ENCODE measurements at places on chromosomes 2 and 18.

DNA sequence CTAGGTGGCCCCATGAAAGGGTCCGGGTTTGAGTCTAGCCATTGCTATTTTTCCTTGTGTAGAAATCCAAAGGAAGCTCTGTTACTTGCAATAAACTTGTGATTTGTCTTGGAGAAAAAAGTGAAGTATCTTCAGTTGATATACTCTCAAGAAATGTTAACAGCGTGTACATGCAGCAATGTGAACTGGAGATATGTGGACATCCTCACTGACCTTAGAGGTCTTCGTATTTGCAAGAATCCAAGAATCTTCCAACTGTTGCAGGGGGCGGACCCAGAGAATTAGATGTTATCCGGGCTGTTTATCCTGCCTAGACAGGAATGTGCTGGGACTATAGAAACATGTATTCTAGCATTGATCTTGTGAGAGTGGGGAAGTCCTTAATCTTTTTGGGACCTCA is 187.6 kb downstream of the KCNS3 start:
- DNase-seq, result no peak

DNA sequence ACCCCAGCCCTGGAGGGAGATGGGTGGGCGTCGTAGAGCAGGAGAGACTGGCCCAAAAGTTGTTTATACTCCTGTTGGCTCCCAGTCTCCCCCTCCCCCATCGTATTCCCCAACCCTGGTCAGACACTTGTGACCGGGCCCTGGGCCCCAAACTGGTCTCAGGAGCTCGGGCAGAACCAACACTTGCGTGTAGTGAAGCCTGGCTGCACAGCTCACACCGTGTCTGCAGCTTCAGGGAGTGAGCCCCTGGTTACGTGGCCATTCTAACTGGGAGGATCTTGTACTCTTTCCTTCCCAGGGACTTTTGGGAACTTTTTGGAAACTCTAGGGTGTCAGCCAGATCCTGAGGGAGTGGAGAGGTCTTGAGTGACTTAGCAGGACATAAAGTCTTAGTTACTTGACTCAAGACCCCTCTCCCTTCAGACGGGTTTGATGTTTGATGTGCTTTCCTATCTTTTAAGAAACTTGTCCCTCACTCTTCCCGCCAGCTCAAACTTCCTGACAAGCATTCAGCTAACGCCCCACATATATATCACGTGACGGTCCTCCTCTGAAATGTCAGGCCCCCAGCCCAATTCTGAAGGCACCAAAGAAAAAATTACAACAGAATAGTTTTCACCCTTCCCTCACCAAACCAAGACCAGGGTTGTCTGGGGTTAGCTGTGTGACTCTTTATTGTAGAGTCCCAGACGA is 2.3 kb downstream of the PKDCC start:
- no peak for DNase-seq

GRCh38 chr18:47899107-47899840 is 31.2 kb downstream of the SMAD2 start:
- no peak for DNase-seq

- DNase-seq, result no peak
These were observed 35.5 kb downstream of the TGIF1 start for GRCh38 chr18:3485153-3486149.

- no peak for DNase-seq
These were observed 1368.4 kb upstream of the CELF4 start for GRCh38 chr18:38933910-38934510.

DNA sequence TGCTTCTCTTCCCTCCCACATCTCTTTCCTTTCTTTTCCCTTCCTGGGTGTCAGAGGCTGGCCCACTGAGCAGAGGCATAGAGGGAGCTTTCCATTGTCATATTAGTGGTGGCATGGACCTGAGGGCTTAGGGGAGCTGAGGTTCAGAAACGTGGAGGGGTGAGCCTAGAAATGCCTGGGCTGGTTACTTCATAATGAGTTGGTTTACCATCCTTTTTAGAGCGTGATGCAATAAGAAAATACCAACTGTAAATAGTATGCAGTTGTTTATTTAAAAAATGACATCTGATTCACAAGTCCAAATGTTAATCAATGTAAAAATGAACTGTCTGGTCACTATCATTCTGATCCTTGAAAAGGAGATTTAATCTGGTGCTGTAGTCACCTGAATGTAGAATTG is 46.3 kb downstream of the MYO1B start:
- DNase-seq, result no peak

DNA sequence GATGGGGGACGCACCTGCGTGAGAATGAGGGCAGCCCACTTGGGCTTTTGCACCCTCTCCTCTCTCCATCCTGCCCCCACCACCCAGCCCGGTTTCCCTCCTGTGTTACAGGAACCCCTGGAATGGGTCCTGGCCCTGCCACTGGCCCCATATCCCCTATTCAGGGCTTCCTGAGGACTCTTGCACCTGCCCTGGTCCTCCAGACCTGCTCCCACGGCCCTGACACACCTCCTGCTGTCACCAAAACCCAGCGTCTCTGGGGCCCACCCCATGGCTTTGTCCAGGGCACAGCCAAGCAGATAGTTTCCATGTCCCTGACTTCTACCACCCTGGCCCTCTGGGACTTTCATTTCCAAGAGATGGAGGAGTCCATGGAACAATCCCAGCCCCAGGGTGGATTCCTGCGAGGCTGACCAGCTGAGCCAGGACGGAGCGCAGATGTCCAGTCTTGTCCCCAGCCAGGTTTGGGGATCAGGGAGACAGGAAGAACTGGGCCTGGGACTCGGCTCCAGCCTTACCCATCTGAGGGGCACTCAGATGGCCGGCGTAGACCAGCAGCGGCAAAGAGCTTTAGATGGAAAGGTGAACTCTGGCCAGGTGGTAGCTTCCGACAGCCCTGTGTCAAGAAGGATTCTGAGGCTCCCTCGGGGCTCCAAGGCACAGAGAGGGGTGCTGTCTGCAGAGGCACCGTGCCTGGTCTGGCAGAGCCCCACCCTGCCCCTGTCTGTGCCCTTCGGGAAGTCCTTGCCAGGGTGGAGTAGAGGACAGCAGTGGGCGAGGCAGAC is 12.0 kb downstream of the GPR35 start:
- no peak for DNase-seq

- DNase-seq, result no peak
These were observed 100.6 kb upstream of the LHCGR start for GRCh38 chr2:48856144-48856543.

DNA sequence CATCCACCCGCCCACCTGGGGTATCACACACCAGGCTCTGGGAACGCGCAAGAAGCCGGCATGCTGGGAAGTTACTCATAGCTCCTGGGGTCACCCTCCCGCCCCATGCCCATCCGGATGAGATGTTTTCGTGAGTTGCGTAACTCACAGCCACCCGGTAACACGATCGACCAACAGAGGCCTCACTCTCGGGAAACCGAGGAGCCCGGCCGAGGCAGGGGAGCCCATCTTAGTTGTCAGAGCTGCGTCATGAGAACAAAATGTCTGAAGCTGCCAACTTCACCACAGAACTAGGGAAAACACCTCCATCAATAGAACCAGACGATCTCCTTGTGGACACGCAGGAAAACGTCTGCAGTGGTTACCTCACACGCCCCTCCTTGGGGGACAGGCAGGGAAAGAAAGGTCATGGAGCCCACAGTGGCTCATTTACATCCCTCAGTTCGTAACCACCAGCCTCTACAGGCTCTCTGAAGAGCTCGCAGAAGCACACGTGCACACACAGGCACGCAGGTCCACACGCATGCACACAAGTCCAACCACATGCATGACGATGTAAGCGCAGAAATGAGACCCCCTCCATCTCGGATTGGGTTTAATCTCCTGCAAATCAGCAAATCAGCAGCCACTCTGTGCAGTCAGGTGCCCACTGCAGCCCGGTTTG is 26.2 kb downstream of the ADI1 start:
- no peak for DNase-seq

GRCh38 chr2:194765723-194766122 is 891.3 kb upstream of the SLC39A10 start:
- peak; percentile 70 for DNase-seq

DNA sequence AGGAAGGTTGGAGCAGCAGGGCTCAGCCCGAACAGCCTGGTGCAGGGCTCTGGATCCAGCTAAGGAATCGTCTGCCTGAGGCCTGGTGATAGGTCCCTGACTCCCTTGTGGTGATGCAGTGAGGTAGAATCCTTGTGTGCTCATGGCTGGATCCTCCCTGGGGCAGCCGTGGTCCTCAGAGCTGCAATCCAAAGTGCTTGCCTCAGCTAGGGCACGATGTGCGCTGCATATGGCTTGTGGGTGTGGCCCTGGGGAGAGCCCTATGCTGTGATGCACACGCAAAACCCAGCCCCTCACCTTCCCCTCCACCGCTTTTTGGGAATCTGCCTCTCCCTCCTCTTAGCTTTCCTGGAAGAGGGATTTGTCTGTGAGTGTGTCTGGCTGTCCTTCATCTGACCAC is 142.2 kb downstream of the DYSF start:
- no peak for DNase-seq

DNA sequence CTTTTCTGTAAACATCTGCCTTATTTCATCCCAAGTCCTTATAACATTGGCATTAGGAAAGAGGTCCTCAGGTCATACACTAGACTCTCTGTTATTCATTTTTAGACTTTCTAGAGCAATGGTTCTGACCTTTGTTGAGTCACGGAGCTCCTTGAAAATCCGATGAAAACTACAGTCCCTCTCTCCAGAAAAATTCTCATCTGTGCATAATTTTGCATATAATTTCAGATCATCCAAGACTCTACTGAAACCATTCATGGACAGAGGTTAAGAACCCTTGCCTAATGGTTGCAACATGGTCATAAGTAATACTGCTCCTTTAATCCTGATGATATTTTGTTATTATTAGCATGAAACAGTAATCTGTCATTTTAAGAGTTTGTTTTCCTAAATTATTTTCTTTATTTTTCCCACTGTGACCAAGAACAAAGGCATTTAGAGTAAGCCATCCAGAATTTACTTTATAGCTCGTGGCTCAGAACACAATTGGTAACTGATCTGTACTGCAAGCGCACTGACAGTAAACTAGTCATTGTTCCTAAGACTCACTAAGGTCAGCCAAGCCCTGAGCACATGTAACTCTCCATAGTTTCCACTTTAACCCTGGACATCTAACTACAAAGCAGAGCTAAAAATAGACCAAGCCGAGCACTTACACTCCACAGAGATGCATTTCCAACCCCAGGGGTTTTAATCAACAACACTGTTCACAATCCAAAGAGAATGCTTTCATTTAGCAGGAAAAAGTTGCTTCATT is 8.4 kb downstream of the MYOM1 start:
- no peak for DNase-seq

- no peak for DNase-seq
These were observed 7.8 kb upstream of the TRABD2A start for GRCh38 chr2:84888401-84889276.

GRCh38 chr18:50836521-50836957 is 16.7 kb upstream of the MRO start:
- peak; percentile 23 for DNase-seq

DNA sequence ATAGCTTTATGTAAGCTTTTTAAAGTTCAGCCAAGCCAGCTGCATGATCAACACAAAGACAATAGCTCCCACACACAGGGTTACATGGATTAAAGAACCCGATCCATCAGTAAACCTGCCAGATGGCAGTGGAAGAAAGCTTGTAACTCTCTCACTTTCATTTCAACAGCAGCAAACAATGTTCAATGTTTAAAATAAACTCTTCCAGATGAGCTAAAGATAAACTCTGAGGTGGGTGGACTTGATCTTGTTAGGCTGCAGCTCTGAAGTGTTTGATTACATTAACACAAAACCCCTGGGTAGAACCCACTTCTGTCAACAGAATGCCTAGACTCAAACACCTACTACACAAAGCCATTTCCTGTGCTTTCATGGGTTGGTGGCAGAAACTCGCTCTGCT is 13.9 kb downstream of the RDH14 start:
- no peak for DNase-seq

DNA sequence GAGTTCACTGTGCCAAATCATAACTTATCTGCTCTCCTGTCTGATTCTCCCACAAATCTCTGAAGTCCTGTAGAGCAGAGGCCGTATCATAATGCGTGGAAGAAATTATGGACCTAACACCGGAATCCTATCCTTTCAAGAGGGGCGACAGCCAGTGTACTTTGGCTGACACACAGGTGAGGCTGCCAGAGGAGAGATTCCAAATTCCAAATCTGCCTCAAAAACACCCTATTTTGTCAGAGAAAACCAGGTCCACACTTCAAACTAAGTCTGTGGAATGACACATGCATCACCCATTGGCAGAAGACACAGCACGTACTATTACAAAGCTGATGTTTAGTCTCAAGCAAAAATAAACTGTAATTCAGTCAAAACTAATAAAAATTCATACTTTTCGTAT is 139.2 kb upstream of the PID1 start:
- no peak for DNase-seq

- no peak for DNase-seq
These were observed 1167.7 kb upstream of the ZEB2 start for GRCh38 chr2:145687442-145688134.

DNA sequence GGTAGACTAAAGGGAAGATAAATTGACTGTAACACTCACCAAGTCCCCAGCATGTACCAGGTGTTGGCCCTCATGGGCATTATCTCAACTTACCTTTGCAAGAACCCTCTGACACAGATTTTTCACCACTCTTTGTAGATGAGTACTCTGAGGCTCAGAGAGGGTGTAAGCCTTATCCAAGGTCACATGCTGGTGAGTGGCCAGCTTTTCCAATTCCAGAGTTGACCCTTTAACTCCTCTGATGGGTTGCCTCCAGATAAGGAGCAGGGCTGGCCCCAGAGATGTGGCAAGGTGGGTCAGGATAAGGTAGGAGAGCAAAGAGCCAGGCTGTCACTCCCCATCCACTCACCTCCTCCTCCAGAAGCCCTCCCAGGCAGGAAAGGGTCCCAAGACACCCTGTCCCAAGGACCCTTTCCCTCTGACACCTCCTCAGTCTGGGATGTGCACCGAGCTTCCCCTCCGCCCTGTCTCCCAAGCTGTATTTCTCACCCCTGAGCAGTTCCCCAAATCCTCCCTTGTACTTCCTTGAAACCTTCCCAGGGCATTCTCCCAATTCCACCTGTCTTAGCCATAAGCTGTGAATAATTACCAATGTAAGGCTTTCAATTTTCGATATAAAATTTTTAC is 165.9 kb downstream of the ZFP36L2 start:
- DNase-seq, result no peak

Data from NCI-H446 (cell line).